ENCODE measurements at places on chromosomes 13 and 19. TPM values are rescaled to one million over a fixed set of nuclear protein-coding genes. Genes with fewer than 3 reads are reported as not detected.

- peak overlapping the region; percentile 100 for H3K4me3 ChIP-seq
- H3K4me1 ChIP-seq = peaks cover 27% of the 10 kb centered on the region
- no peaks in the 10 kb centered on the region for H3K27me3 ChIP-seq
- peak overlapping the region; percentile 85 for H3K27ac ChIP-seq
Observed at GRCh38 chr19:50377051-50377461, 799 bp downstream of the NR1H2 start.

- H3K36me3 ChIP-seq = no peaks in the 10 kb centered on the region
- H3K4me3 ChIP-seq = peak overlapping the region; percentile 77
- no peaks in the 10 kb centered on the region for H3K27me3 ChIP-seq
- H3K27ac ChIP-seq = peak overlapping the region; percentile 87
Observed at GRCh38 chr19:5826531-5827341, 12.8 kb downstream of the FUT6 start.

GRCh38 chr19:38769635-38770211 is 3.6 kb downstream of the LGALS7 start:
- peaks cover 6% of the 10 kb centered on the region for H3K4me1 ChIP-seq
- DNase-seq = peak; percentile 87
- H3K27me3 ChIP-seq = peaks cover 2% of the 10 kb centered on the region
- no peaks in the 10 kb centered on the region for H3K36me3 ChIP-seq

GRCh38 chr19:16200038-16201010 is 2.6 kb downstream of the AP1M1 start:
- no peak for DNase-seq
- peak overlapping the region; percentile 37 for H3K4me3 ChIP-seq
- peaks cover 55% of the 10 kb centered on the region for H3K4me1 ChIP-seq
- H3K36me3 ChIP-seq = peaks cover 25% of the 10 kb centered on the region

- H3K4me3 ChIP-seq = peak overlapping the region; percentile 81
- H3K36me3 ChIP-seq = peaks cover 11% of the 10 kb centered on the region
- H3K27ac ChIP-seq = peak overlapping the region; percentile 24
- H3K4me1 ChIP-seq = peaks cover 51% of the 10 kb centered on the region
- H3K27me3 ChIP-seq = peaks cover 4% of the 10 kb centered on the region
Observed at GRCh38 chr19:10417541-10418234, 2.6 kb upstream of the PDE4A start.

DNA sequence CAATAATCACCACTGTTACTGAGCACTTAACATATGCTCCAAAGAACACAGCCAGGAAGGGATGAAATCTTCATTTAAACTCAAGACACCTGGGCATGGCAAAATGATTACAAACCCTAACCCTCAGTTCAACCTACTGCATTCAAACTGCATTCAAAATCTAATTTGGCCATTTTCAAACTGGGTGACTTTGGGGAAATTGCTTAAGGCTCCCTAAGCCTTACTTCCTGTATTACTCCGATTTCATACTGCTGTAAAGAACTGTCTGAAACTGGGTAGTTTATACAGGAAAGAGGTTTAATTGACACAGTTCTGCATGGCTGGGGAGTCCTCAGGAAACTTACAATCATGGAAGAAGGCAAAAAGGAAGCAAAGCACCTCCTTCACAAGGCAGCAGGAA is 50.4 kb downstream of the CBY2 start:
- no peak overlapping the region for H3K4me3 ChIP-seq
- DNase-seq = no peak
- H3K27ac ChIP-seq = no peak overlapping the region

- DNase-seq = no peak
- peak overlapping the region; percentile 16 for H3K27ac ChIP-seq
- H3K4me3 ChIP-seq = no peak overlapping the region
- peaks cover 5% of the 10 kb centered on the region for H3K4me1 ChIP-seq
Observed at GRCh38 chr19:38792250-38793111, 3.5 kb downstream of the LGALS7B start.

- no peaks in the 10 kb centered on the region for H3K36me3 ChIP-seq
- no peak for DNase-seq
- no peaks in the 10 kb centered on the region for H3K4me1 ChIP-seq
- no peak overlapping the region for H3K27ac ChIP-seq
Observed at GRCh38 chr19:41480336-41480735, 37.4 kb downstream of the ERICH4 start.

GRCh38 chr13:53411463-53411862 is 382.9 kb downstream of the OLFM4 start:
- H3K27ac ChIP-seq = no peak overlapping the region
- no peak overlapping the region for H3K4me3 ChIP-seq
- no peaks in the 10 kb centered on the region for H3K36me3 ChIP-seq
- no peaks in the 10 kb centered on the region for H3K27me3 ChIP-seq

- peaks cover 9% of the 10 kb centered on the region for H3K27me3 ChIP-seq
- peaks cover 30% of the 10 kb centered on the region for H3K4me1 ChIP-seq
- no peak overlapping the region for H3K27ac ChIP-seq
- H3K4me3 ChIP-seq = no peak overlapping the region
- peaks cover 13% of the 10 kb centered on the region for H3K36me3 ChIP-seq
Observed at GRCh38 chr13:29597706-29598105, 2.2 kb upstream of the SLC7A1 start.

- peak overlapping the region; percentile 44 for H3K27ac ChIP-seq
- H3K4me3 ChIP-seq = no peak overlapping the region
- H3K36me3 ChIP-seq = peaks cover 5% of the 10 kb centered on the region
- peaks cover 82% of the 10 kb centered on the region for H3K4me1 ChIP-seq
- H3K27me3 ChIP-seq = no peaks in the 10 kb centered on the region
Observed at GRCh38 chr19:41540041-41540695, 35.8 kb upstream of the CEACAM21 start.

Gene GPC6
- total RNA-seq = not detected

Gene IGLON5
- 1.3 TPM for total RNA-seq

Gene IZUMO2
- not detected for total RNA-seq

Gene CIRBP
- total RNA-seq = 256 TPM

Gene VSTM2B
- not detected for total RNA-seq

Gene ZNF441
- 4.4 TPM for total RNA-seq
